ENCODE measurements at places on chromosomes 11 and 22. TPM values are rescaled to one million over a fixed set of nuclear protein-coding genes. Genes with fewer than 3 reads are reported as not detected.

DNA sequence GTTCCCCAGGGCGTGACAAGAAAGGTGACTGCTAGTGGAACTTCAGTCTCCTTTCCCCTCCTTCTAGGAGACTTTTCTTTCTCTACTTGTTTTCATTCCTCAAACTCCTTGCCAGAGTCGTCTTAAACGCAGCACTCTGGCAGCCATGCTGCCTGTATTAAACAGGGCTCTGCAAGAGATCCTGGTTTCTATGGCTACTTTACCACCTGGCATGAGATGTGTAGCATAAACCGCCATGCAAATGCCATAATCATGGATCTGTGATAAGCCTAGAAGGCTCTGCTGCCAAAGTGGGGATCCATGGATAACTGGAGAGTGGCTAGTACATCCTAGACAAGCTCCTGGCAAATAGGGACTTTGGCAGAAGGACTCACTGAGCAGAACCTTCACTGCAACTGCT lies 321.1 kb downstream of the CADM1 start:
- DNase-seq: no peak

GRCh38 chr22:17906978-17907747 lies 117.2 kb downstream of the MICAL3 start:
- no peak for DNase-seq

- DNase-seq: no peak
Observed at GRCh38 chr11:15754221-15754620, 602.1 kb downstream of the SOX6 start.

LINC01488 gene
- 0.04 TPM for total RNA-seq

TEX12 gene
- total RNA-seq: 0.22 TPM

PHOX2A gene
- not detected for total RNA-seq

- DNase-seq: peak; percentile 48
Observed at GRCh38 chr22:36384766-36385481, 2.8 kb downstream of the MYH9 start.

ZFP91 gene
- 31.2 TPM for total RNA-seq

DNA sequence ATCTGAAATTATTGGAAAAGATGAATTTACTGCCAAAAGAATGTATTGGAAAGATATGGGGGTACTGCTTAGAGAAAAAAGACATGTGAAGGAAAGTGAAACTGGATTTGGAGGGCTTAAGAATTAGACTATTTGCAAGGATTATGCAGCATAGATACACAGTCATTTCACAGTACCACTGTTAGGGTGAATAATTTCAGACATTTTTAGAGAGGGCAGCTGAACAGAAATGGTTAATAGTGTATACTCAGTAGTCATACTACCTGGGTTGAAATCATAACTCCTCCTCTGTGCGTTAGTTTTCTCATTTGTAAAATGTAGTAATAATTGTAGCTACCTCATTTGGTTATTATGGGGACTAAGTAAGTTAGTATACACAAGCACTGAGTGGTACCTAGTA lies 33.0 kb downstream of the GAS2 start:
- DNase-seq: no peak

SMTNL1 gene
- total RNA-seq: 143 TPM

- peak; percentile 72 for DNase-seq
Observed at GRCh38 chr11:111602865-111603610, 789 bp downstream of the SIK2 start.

GRCh38 chr11:76237914-76238313 lies 31.6 kb upstream of the WNT11 start:
- DNase-seq: no peak

SULT4A1 gene
- total RNA-seq: 1.2 TPM

APBB1 gene
- 26.4 TPM for total RNA-seq

- DNase-seq: no peak
Observed at GRCh38 chr11:1641096-1641495, 11.5 kb downstream of the KRTAP5-5 start.

DNA sequence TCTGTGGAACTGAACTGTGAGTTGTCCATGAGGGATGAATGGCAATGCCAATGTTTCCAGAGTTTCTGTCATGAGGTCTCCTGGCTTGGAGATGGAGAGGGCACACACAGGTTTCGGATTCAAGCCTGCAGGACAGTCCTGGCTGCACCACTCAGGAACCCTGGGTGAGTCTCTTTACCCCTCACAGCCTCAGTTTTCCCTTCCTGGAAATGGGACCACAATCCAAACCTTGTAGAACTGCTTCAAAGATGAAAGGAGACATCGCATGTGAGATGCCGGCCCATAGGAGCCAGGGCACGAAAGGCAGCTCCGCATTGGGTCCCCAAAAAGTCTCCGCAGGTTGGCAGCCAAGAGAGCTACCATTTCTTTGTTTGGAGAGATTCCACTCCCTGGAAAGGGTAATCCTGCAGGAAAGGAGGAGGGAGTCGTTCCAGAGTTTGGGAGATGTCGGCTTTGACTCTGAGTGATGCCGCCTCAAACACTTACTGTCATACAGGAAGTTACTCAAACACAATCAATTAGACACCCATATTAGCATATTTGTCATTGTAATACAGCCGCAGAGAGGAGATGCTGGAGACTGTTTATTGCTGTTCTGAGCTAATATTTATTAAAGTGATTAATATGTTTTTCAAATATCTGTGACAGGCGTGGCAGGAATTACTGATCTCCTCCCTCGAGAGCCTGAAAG lies 318.3 kb downstream of the MN1 start:
- no peak for DNase-seq

LRRC55 gene
- total RNA-seq: 0.31 TPM

GRCh38 chr11:31419138-31419537 lies 49.5 kb downstream of the DNAJC24 start:
- DNase-seq: no peak

GRCh38 chr11:31487848-31488247 lies 21.6 kb downstream of the IMMP1L start:
- peak; percentile 40 for DNase-seq

VSIG10L2 gene
- total RNA-seq: 0.27 TPM

GRCh38 chr11:133559833-133560471 lies 27.7 kb upstream of the OPCML start:
- DNase-seq: peak; percentile 51

DNA sequence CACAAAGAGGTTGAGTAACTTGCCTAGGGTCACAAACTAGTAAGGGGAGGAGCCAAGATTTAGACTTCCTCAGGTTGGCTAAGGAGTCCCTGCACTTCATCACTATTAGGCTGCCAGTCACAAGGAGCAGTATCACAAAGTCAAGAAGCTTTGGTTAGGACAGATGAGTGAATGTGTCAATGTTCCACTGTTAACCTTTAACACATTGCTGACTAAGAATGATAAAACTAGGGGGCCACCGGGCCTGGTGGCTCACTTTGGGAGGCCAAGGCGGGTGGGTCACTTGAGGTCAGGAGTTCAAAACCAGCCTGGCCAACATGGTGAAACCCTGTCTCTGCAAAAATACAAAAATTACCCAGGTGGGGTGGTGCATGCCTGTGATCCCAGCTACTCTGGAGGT lies 32.0 kb downstream of the TMEM123 start:
- DNase-seq: no peak

ELFN2 gene
- total RNA-seq: 0.35 TPM

DRD4 gene
- total RNA-seq: 0.22 TPM

AQP11 gene
- total RNA-seq: 0.75 TPM

- DNase-seq: no peak
Observed at GRCh38 chr11:8370812-8371515, 107.3 kb upstream of the LMO1 start.

DNA sequence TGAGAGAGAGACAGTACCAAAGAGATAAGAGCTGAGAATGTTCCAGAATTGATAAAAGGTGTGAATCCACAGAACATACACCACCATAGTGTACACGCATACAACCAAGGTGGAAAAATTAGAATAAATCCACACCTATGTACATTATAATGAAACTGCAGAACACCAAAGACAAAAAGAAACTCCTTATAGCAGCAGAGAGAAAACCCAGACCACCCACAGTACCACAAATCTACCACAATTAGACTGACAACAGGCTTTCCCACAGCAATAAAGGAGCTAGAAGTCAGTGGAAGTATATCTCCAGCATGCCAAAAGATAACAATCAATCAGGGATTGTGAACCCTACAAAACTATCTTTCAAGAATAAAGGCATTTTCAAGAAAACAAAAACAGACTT lies 31.8 kb downstream of the SCN4B start:
- DNase-seq: no peak

DEFB131B gene
- not detected for total RNA-seq

- DNase-seq: no peak
Observed at GRCh38 chr22:23223569-23224317, 43.4 kb downstream of the BCR start.

DNA sequence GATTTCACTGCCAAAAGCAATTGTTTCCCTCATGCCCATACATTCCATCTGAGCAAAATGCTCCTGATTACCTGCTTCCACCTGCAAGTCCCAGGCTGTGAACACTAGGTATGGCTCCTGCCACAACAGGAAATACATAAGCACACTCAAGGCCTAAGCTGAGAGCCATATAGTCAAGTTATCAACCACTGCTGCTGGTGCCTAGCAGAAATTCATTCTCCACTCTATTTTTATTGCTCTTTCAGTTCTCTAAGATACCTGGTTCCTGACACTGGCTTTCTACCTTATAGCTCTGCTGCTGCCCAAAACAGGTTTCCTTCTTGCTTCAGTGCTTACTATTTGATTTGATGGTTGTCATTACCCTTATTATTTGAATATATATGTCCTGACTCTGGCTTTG lies 31.6 kb downstream of the SLC36A4 start:
- DNase-seq: no peak

DNA sequence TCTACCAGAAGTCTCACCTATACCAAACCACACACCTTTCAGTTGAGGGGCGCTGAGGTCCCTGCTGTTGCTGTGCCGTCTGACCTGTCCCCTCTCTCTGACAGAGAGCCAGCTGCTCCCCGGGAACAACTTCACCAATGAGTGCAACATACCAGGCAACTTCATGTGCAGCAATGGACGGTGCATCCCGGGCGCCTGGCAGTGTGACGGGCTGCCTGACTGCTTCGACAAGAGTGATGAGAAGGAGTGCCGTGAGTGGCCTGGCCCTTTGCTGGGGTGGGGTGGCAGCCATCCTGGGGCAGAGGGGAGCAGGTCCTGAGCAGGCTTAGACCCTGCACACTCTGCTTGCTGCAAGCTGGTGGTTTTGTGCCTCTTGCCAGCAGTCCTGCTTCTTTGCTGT lies 92.1 kb downstream of the LDLRAD3 start:
- no peak for DNase-seq

GRCh38 chr11:70297341-70297740 lies 26.9 kb downstream of the PPFIA1 start:
- no peak for DNase-seq

DNA sequence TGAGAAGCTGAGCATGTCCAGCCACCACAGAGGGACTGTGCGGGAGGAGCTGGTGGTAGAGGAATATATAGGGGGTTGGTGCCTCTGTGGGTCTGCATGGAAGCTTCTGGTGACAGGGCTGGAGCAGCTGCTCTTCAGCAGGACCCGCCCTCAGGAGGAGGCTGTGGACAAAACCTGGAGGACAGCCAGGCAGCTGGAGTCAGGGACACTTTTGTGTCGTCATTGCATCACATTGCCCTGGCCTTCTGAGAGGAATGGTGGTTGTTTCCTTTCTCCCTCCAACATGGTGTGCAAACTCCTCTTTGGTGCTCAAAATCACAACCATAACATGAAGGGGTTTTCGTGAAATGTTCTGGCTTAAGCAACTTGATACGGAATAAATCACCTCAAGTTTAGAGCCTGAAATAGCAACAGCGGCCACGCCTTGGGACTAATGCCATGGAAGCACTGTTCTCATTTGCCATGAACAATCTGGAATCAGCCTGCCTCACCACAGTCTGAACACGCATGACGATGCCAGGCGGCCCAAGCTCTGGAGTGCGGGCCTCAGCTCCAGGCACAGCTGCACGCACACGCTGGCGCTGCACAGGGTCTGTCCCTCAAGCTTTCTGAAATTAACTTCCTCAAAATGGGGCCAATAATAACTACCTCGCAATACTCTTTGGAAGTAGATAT lies 17.1 kb upstream of the CSRP3 start:
- DNase-seq: peak; percentile 92

DNA sequence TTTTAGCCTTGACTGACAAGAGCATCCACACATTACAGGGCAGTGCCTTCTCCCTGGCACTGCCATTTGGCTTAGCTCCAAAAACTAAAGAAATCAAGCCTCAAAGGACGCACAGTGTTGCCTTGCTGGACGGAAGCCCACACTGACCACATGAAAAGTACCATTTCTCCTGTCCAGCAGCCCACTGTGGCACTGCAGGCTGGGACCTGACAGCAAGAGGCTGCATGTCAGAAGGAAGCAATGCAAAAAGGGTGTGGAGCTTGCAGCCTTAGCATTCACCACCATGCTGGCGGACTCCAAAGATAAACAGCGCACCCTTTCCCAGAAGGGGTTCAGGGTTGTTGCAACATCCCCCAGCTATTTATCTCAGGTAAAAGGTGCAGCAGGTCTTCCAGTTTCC lies 109.3 kb upstream of the BMAL1 start:
- no peak for DNase-seq

- no peak for DNase-seq
Observed at GRCh38 chr11:70944636-70945035, 307.7 kb downstream of the SHANK2 start.

IGF2 gene
- 1,262 TPM for total RNA-seq

- peak; percentile 40 for DNase-seq
Observed at GRCh38 chr11:86918973-86919372, 36.2 kb downstream of the FZD4 start.

OR5D16 gene
- total RNA-seq: not detected

MS4A7 gene
- total RNA-seq: 7.4 TPM

DNA sequence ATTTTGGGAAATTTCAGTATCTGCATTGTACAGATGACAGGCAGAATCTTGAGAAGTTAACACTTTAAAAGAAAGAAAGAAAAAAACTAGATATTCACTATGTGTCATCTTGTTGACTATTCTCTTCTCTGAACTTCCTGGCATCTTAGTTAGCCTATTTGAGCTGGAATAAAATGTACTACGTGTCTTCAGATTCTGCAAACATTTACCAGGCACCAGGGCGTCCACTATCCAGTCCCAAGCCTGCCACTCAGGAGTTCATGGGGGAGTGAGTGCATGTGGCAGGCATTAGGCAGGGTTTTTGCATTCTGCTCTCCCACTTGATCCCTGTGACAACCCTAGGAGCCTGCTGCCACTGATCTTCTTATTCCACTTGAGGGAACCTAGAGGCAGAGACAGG lies 25.0 kb downstream of the TIMP3 start:
- no peak for DNase-seq

GRCh38 chr22:24155627-24156140 lies 25.6 kb upstream of the SUSD2 start:
- peak; percentile 89 for DNase-seq

All from muscle of leg (tissue), 16 donors.